RCC 7860 (cell line): ENCODE measurements at places on chromosomes 12 and 14.

- DNase-seq: peak; percentile 94
These were observed 226.8 kb upstream of the ALG10 start for GRCh38 chr12:33795536-33795935.

GRCh38 chr12:28320353-28320752 lies 130.1 kb downstream of the CCDC91 start:
- DNase-seq: no peak

- no peak for DNase-seq
These were observed 903 bp downstream of the BRF1 start for GRCh38 chr14:105299654-105300541.

DNA sequence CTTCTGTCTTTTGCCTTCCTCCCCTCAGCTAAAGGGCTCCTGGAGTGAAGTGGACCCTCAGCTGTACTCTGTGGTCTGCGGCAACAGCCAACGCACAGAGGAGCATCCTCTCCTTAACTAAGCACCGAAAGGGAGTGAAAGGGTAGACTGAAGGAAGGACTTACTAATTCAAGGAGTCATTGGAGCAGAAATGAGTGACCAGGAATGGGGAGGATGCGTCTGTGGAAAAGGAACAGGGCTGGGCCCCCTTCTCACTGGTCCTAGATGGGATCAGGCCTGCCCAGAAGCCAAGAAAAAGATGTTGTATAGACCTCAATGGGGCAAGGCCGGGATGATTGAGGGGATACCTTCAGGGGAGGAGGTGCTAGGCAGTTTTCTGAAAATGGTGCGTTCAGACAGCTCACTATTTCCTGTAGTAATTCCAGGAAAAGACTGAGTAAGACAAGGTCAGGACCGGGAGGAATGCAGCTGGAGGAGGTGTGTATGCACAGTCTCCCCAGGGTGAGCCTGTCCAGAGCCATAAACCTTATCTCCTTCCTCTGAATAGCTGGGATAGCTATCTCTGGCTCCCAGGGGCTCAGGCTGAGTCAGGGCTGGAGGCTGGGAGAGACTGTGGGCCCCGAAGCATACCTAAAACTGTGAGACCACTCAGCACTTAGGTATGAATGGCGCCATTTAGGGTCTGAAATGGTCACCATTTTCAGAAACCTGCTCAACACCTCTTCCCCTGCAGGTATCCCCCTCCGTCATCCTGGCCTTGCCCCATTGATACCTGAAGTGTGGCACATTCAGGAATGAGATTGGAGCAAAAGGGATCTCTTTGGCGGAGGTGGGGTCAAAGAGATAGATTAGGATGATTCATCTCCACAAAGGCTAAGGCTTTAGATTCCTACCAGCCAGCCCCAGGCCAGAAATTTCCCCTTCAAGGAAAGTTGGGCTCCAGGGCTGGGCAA lies 20.2 kb upstream of the KRT8 start:
- peak; percentile 95 for DNase-seq

DNA sequence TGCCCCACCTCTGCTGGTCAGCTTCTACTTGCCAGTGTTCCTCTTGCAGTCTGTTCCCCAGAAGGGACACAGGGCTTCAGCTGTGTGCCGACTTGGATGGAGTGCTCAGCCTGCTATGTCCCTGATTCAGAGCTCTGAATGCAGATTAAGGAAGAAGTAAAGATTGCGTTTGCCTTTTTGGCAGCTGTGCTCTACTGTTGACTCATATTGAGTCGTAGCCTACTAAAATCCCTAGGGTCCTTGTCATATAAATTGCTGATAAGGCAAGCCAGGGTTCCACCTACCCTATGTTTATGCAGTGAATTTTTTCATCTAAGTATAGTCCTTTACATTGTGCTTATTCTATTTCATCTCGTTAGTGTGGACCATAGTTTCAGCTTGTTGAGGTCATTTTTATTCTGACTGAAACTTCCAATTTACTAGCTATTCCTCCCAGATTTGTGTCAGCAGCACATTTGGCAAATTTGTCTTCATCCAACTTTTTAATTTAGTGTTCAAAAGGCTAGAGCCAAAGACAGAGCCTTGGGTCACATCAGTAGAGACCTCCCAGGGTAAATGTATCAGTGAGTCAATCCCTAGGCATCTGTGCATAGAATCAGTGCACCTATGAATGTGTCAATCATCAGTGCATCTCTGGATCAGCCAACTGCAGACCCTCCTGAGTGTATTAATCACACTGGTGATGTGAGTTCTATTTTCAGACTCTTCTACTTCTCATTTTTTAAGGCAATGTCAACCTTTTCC lies 31.9 kb downstream of the CACNA1C start:
- peak; percentile 22 for DNase-seq

DNA sequence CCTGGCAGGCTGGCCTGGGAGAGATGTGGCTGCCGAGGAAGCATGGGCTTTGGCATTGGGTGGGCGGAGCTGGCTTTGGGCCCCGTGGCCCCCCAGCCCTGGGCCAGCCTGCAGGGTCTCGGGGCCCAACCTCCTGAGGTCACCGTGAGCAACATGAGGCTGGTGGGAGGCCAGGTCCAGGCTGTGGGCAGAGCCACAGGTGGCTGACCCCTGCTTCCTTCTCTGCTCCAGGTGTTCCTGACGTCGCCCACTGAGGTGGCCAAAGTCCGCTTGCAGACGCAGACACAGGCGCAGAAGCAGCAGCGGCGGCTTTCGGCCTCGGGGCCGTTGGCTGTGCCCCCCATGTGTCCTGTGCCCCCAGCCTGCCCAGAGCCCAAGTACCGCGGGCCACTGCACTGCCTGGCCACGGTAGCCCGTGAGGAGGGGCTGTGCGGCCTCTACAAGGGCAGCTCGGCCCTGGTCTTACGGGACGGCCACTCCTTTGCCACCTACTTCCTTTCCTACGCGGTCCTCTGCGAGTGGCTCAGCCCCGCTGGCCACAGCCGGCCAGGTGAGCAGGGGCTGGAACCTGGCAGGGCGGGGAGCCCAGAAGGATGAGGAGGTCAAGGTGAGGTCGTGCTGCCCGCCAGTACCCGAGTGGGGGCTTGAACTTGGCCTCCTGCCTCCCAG lies 5.5 kb downstream of the SLC25A47 start:
- no peak for DNase-seq

- DNase-seq: no peak
These were observed 33.1 kb upstream of the PTPRO start for GRCh38 chr12:15289192-15289591.

DNA sequence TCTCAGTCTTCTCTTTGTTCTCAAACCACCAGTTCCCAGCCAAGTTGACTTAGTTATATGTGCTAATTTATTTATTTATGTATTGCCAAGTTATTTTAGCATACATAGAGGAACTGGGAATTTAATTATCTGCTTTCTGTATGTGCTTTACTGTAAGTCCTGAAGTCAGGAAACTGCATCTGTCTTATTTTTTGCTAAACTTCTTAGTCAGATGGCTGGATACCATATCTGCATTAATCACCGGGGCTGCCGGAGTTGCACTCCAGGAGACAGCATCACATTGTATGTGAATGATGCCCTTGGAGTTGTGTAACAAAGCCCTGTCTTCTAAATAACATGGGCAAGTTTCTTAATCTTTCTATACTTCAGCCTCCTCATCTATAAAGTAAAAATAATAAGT lies 96.2 kb downstream of the MON2 start:
- no peak for DNase-seq

GRCh38 chr14:87805315-87805723 lies 187.7 kb downstream of the GALC start:
- DNase-seq: no peak

DNA sequence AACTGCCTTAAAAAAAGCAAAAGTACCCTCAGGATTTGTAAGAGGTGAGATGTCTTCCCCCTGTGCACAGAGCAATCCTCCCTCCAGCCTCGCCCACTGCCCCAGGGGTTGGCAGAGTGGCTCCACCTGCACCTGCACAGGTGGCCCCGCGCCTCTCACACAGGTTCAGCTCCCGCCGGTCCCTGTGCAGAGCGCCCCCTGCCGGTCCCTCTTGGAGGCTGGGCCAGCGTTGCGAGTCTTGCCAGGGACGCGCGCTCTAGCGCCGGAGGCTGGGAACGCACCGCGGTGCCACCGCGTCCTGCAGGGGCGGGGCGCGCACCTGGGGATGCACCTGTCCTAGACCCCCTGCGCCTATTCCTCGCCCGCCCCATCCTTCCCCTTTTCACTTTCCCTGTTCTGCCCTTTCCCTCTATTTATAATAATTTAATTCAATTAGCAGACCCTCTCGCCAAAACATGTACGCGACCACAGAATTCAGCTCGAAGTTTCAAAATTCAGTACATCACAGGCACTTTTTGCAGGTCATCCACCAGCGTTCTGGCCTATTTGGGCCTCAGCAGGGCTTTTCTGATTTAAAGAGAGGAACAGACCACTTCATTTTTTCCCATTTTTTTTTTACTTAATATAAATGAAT lies 618.6 kb downstream of the AACS start:
- no peak for DNase-seq

DNA sequence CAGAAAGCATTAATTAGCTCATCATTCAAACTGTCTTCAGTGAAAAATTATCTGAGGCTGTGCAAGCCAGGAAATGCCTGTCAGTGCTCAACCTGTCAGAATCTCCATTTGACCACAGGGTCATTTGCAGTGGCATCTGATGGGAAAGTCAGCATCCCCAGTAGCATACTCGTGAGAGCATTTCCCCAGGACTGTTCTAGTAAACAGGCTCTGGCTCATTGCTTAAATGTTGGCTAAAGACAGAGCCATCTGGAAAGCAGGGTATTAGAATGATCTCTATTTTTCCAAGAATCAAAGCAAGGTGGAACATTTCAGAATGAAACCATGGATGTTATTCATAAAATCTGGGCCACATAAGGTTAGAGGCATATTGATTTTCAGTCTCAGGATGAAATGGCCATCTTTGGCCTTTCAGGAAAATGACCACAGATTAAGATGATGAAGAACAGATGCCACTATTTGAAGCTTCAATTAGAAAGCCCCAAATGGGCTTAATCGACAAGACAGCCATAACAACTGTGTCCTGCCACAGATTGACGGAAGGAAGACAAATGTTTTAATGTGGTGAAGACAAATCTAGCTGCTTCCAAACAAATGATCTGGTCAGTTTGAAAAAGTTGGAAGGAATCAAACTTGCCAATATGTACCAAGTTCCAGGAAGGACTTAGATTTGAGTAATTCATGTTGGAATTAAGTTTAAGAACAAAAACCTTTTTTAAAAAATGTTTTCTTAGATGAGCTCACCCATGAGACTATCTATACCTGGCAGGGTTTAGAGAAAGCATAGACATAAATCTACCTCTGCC lies 94.0 kb upstream of the FAR2 start:
- DNase-seq: no peak

GRCh38 chr12:92570056-92570753 lies 132.6 kb upstream of the PLEKHG7 start:
- DNase-seq: peak; percentile 41

DNA sequence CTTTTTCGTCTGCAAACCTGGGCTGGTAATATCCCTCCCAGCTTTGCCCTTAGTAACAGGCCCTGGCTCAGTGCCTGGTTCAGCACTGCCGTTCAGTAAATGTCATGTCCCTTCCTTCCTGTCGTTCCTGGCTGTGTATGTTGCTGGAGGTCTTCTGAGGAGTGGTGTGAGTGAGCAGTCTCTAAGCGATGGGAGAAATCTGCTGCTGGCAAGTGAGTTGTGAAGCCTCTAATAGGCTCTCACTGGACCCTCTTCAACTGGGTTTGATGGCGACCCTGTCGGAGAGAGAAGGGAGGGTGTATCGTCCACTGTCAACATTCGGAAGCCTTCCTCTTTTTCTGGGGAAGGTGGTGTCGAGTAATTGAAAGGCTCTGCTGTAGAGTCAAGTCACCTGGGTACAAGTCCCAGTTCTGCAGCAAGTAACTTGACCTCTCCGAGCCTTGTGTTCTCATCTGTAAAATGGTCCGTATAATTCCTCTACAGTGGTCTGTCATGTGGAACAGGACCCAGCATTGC lies 62.8 kb downstream of the HRK start:
- DNase-seq: no peak

GRCh38 chr12:120668868-120669840 lies 17.8 kb upstream of the MLEC start:
- no peak for DNase-seq

GRCh38 chr14:58865514-58866281 lies 227.9 kb downstream of the DACT1 start:
- no peak for DNase-seq

DNA sequence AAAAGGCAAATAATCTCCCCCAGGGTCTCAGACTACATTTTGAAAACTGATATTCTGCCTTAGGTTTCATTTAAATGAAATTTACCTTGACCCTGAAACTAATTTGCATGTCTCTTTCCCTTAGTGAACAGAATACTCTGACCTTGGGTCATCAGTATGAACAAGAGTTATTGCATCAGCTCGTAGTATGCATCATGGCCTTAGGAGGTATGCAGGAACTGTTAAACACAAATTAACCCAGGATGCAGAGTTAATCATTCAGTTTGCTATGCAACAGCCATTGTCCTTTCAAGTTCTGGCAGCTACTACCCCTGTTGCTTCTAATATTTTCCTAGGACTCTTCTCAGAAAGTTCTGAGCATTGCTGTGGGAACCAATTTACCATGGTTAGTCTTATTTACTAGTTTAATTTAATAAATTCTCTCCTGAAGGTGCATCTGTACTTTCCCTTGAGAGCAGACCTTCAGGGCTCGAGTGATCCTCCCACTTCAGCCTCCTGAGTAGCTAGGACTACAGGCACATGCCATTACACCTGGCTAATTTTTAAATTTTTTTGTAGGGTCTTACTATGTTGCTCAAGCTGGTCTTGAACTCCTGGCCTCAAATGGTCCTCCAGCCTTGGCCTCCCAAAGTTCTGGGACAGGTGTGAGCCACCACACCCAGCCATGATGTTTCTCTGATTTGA lies 126.7 kb downstream of the TTC6 start:
- DNase-seq: peak; percentile 39

DNA sequence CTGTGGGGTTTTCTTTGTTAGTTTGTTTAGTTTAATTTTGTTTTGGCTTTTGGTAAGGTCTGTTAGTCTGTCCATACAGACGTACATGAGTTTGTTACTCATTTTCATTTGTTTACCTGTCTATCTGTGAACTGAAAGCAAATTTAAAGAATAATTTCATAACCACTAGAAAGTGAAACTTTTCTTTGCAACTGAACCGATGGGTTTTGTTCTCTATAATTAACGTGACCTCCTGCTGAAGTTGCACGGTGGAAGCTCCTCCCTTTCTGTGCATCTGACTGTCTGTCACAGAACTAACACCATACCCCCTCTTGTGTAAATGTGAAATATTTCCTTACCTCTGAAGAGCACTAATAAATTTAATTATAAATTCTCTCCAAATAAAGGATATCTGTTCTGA lies 595.5 kb downstream of the GALC start:
- no peak for DNase-seq

- DNase-seq: peak; percentile 14
These were observed 8.1 kb downstream of the DNAI7 start for GRCh38 chr12:25186788-25187402.

GRCh38 chr14:65360144-65360784 lies 52.3 kb upstream of the FUT8 start:
- DNase-seq: no peak

GRCh38 chr12:19299765-19300164 lies 139.5 kb upstream of the AEBP2 start:
- peak; percentile 33 for DNase-seq

- no peak for DNase-seq
These were observed 146.8 kb upstream of the KITLG start for GRCh38 chr12:88726806-88727720.
